ENCODE measurements at places on chromosomes 2 and 18.
A peak's percentile ranks its signal among the peaks of the same experiment; 100 is the strongest.

DNA sequence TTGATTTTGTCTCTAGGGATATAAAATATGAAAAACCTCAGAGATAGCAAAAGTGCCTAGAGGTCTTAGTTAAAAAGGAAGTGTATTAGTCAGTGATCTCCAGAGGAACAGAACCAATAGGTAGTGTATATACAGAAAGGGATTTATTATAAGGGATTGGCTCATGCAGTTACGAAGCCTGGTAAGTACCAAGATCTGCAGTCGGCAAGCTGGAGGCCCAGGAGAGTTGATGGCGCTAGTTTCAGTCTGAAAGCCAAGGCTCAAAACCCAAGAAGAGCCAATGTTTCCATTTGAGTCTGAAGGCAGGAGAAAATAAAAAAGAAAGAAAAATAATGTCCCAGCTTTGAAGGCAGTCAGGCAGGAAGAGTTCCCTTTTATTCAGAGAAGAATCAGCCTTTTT, 93.3 kb downstream of the COLEC12 start:
- no peak for DNase-seq

DNA sequence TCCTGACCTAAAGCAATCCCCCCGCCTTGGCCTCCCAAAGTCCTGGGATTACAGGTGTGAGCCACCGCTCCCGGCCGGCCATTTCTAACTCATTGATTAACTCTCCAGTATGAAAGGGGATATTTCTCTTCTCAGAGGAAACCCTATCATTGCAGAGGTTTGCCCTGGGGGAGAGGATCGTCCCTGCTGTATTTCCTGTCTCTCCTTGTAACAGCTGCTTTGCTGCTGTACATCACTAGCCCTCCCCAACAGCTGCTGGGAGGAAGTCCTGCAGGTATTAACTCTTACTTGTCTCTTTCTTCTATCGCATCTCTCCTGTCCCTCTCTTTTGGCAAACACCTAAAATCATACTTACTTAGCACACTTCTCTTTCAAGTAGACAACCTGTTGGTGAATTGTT, 219.0 kb upstream of the DSEL start:
- DNase-seq, result no peak

DNA sequence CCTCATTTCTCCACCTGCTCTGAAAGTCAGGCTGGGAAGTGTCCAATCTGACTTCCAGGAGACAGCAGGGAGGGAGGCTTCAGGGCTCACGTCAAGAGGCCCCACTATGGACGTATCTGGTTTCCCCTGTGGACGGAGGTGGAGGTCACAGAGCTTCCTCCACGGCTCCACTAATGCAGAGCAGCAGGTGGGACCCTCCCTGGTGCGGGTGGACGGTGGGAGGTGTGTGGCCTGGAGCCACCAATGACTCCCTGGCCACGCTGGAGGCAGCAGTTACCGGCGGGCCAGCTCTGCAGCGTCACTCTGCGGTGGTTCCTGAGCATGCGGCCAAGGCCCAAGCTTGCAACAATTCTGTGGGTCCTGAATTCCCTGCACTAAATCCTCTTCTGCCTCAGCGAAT, 9.0 kb downstream of the CRACDL start:
- no peak for DNase-seq

DNA sequence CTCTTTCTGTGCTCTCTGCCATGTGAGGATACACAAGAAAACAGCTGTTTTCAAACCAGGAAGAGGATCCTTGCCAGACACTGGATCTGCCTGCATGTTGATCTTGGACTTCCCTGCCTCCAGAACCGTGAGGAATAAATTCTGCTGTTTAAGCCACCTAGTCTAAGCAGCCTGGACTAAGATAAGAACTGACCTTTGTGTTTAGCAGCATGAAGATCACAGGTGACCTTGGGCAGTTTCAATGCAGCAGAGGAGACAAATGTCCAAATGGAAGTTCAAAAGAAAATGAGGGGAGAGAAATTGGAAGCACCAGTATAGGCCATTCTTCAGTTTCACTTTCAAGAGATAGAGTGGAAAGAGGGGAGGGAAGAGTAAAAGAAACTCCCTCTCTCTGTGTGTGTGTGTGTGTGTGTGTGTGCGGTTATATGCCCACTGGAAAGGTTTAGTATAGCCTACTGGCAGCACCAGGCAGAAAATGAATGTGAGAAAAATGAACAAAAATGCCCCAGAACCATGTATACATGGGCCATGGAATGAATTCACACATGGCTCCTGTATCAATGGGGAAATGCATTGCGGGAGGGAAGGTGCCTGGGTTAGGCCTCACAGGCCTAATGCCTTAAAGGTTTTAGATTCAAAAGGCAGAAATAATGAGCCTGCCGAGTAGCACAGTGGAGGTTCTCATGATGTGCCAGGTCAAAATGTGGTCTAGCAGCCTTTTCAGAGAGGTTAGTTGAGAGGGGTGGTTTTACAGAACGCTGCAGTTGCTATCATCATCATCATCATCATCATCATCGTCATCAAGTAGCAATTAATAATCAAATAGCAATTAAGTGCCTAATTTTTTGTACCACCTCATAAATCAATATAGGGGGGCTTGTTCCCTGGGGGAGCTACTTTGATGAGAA, 1.1 kb upstream of the CERS6 start:
- no peak for DNase-seq

DNA sequence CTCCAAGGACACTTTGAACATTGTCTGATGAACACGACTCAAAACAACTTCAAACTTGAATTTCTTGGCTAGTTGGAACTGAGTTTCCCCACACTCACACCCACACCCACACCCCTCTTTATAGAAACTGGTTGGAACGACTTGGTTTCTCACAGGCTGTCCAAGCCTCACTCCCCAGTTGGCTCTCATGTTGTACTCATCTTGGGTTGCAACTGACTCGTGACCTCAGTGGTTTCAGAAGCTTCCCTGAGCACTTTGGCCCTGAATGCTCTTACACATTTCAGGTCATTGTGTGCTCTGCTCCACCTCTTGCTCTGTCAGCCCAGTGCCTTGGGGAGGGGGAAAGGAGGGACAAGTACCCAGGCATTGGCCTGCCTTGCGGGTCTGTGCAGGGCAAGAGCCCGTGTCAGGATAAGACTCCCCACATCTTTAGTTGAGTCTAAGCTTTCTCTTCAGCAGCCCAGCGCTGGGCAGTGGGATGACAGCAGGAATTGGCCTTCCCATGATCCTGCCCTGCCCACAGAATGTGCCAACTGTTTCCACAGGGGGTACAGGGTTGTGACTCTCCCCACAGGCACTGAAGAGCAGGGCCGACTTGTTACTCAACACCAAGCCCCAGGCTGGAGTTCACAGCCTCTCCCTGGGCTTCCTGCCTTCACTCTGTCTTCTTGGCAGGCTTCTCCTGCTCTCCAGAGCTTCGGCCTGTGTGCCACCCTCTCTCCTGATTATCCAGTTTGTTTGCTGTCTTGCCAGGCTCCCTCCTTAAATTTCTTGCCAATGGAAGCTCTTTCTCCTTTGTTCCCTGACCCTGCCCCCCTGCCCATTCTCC, 104.6 kb downstream of the RTN4 start:
- no peak for DNase-seq

DNA sequence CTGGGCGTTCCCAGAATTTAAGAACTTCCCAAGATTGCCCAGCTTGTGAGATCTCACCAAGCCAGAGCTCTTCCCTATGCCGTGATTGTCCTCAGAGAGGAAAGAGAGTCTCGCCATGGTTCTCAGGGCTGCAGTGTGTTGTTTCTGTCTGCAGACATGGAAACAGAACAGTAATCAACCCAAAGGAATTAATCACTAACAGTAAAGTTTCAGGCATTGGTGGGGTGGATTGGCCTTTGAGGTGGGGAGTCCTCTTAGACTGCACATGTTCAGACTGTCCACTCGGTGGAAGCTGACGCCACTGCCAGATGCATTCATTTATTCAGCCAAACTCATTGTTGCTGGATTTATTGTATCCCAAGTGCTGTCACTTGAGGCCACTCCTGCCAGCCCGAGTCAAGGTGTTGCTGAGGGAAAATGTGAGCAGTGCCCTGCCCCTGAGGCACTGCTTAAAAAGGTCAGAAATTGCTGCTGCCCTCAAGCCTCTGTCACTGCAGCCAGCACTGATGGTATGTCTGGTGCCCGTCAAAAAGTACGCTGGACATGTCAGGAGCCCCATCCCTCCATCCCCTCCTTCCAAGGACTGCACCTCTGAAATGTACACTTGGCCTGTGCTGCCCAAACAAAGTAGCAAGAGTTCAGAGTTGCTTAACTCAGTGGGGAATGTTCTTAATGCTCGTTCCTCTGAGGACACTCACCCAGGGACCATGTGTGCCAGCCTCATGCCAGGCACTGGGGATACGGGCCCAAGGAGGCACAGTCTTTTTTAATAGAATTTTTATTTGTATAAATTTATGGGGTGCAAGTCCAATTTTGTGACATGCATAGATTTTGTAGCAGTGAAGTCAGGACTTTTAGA, 201.0 kb downstream of the GLI2 start:
- no peak for DNase-seq

GRCh38 chr2:85753035-85753524, 711 bp upstream of the ATOH8 start:
- no peak for DNase-seq

- DNase-seq, result peak; percentile 19
Measured at GRCh38 chr2:86336675-86337243, 667 bp downstream of the REEP1 start.

GRCh38 chr2:149568138-149568537, 19.4 kb downstream of the MMADHC start:
- no peak for DNase-seq

DNA sequence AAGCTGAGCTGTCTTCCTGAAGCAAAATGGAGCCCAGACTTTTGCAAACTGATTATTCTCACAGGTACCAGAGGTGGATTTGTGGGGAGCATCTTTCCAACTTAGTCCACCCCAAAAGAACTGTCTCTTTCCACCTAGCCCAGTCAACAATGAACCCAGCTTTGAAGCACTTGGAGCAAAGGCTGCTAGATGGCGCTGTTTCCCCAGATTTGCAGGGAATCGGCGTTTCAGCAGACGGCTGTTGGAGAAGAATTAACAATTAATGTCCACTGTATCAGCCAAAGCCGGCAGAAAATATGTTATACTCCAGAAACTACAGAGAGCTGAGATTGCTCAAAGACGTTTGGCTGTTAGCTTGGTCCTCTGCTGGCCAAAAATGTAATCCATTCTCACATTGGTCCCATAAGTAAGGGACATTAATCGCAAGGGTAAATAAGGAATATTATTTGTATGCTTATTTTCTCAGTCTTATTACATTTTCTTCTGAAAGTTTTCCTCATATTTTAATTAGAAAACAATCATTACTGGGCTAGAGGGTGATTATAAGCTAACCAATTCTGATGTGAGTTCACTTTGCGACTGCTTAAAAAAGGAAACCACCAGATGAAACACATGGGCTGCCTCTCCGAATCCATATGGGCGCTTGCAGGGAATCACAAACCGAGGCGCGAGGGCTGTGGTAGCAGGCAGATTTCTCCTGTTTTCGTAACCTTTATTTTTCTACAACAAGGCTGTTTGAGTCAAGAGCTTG, 423.8 kb upstream of the MEX3C start:
- DNase-seq, result peak; percentile 29

GRCh38 chr2:44526352-44526751, 164.6 kb downstream of the CAMKMT start:
- no peak for DNase-seq

Data from SK-N-DZ (cell line).